ENCODE measurements at places on chromosomes 16 and 17. TPM values are rescaled to one million over a fixed set of nuclear protein-coding genes. Genes with fewer than 3 reads are reported as not detected.

Gene PLK1
- 141 TPM for total RNA-seq

Gene STH
- not detected for total RNA-seq

Gene CDH1
- 142 TPM for total RNA-seq

Gene ADORA2B
- 7.9 TPM for total RNA-seq

Gene OMG
- not detected for total RNA-seq

Data from GM23338 (cell line).